ENCODE measurements at places on chromosomes 12 and 14.
A peak's percentile ranks its signal among the peaks of the same experiment; 100 is the strongest.

DNA sequence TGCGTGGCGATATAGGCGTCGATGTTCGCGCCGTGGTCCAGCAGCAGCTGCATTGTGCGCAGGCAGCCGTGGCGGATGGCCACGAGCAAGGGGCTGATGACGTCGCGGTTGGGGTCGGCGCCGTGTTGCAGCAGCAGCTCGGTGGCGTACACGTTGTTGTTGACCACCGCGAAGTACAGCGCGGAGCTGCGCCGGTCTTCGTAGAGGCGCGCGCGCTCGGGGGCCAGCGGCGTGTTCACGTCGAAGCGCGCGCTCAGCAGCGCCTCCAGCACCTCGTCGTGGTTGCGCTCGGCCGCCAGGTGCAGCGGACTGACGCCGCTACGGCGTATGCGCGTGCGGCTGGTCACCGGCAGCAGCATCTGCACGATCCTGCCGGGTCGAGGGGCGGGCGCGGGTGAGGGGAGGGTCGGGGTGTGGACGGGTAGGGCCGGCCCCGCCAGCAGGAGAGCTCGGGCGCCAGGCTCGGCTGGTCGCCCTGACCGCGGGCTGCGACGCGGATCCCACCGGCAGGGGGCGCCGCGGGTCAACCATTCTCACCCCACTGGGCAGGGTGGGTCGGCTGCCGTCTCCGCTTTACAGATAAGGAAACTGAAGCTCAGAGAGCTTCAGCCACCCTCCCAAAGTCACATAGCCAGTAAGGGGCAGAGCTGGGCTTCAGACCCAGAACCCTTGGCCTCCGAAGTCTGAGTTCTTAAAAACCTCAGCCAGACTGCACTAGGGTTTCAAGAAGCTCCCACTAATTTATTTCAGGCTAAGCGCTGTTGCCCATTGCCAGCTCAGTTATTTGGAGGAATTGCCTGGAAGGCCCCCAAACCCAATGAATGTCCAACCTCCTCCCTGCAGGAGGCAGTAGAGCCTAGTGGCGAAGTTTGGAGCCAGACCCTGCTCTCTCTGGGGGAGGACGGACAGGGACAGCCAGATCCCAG lies 12.4 kb downstream of the FAM181A start:
- DNase-seq: peak; percentile 74

DNA sequence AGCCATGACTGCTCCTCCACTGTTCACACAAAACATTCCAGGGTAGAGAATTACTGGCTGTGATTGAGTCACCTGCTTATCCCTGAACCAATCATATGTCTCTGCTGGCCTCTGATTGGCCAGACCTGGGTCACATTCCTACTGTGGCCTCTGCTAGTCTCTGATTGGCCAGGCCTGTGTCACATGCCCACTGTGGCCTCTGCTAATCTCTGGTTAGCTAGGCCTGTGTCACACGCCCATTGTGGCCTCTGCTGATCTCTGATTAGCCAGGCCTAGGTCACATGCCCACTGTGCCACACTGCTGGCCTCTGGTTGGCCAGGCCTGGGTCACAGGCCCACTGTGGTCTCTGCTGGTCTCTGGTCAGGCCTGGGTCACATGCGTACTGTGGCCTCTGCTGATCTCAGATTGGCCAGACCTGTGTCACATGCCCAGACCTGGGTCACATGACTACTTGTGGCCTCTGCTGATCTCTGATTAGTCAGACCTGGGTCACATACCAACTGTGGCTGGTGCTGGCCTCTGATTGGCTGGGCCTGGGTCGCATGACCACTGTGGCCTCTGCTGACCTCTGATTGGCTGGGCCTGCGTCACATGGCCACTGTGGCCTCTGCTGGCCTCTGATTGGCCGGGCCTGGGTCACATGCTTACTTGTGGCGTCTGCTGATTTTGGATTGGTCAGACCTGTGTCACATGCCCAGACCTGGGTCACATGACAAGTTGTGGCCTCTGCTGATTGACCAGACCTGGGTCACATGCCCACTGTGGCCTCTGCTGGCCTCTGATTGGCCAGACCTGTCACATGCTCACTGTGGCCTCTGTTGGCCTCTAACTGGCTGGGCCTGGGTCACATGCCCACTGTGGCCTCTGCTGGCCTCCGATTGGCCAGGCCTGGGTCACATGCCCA lies 251.6 kb downstream of the SLC15A4 start:
- no peak for DNase-seq

- no peak for DNase-seq
Measured at GRCh38 chr14:22433069-22433468, 156.0 kb downstream of the DAD1 start.

DNA sequence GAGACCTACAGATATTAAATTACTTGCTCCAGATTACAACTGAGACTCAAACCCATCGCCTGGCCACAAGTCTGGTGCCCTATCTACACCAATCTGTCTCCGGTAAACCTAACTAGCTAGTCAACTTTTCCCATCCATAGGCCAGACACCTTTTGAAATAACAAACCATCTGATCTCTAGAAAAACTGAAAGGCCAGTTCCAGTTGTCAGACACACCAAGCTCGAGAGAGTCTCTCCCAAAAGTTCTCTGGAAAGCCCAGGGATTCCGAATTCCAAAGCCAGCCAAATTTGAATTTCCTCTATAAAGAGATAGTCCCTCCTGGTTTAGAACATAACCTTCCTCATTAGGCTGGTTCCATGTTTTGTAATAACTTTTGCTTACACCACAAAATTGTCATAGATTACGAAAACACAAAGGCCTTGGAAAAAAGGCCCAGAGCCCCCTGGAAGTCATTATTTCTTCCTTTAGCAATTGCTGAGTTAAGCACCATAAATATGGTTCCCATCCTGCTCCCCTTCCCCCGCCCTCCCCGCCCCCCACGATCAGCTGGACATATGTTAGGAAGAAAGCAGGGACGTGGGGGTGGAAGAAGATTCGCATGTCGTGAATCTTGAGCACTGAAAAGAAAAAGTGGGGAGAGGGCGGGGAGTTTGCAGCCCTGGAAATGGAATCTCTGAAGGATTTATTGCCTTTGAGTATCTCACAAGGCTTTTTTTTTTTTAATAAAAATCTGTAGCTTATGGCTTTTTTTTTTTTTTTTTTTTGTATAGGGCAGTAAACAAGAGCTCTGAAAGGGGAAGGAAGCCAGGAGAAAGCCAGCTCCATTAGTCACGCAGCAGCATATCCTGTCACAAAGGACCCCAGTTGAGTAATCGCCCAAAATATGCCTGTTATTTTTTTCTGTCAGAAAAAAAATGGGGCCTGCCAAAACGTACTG lies 110.4 kb downstream of the ZFP36L1 start:
- DNase-seq: no peak
